Activated T-cell treated with anti-CD3 and anti-CD28 coated beads for 4 hours (primary cell): ENCODE measurements at places on chromosomes 5 and 9.

GRCh38 chr9:129459547-129460322 lies 161.2 kb downstream of the C9orf50 start:
- DNase-seq: no peak

- no peak for DNase-seq
Measured at GRCh38 chr5:112310746-112311145, 108.3 kb downstream of the EPB41L4A start.

DNA sequence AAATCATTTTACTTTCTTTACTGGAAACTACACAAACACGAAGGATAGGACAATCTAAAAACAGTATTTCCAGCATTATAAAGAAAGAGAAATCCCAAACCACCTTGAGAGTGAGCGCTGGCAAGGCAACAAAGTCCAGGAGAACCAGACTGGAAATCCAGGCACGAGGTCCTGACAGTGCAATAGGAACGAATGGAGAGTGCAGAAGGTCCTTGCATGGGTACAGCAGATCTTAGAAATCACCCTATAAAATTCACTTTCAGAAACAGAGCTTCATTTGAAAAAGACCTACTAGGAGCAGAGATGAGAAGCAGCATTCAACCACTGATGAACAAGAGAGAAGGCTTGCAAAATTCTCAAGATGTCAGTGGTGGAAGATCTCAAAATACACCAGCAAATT lies 133.7 kb upstream of the ST8SIA4 start:
- no peak for DNase-seq

DNA sequence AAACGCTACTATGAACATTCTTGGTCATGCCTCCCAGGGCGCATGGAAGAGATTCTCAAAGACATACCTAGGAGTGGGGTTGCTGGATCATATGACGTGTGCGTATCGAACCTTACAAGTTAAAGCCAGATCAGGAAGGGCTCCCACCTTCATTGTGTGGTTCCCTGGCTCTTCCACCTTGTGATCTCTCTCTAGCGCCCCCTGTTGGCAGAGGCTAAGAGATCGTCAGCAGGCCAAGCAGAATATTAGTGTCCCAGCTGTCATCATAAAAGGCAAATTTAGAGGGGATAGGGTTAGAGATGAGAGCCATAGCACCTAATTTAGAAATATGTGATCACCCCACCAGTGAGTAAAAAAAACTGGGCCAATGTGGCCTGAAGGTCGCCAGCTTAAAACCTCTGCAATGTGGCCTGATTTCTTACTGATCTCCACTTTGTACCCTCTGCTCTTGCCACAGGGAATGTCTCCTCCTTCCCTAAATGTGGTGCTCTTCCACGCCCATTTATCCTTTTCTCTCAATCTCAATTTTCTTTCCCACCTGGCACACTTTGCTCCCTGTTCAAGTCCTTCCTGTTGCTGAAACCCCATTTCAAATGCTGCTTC lies 91.7 kb upstream of the SHB start:
- DNase-seq: peak; percentile 47

- no peak for DNase-seq
Measured at GRCh38 chr5:113771483-113771882, 258.0 kb downstream of the YTHDC2 start.

DNA sequence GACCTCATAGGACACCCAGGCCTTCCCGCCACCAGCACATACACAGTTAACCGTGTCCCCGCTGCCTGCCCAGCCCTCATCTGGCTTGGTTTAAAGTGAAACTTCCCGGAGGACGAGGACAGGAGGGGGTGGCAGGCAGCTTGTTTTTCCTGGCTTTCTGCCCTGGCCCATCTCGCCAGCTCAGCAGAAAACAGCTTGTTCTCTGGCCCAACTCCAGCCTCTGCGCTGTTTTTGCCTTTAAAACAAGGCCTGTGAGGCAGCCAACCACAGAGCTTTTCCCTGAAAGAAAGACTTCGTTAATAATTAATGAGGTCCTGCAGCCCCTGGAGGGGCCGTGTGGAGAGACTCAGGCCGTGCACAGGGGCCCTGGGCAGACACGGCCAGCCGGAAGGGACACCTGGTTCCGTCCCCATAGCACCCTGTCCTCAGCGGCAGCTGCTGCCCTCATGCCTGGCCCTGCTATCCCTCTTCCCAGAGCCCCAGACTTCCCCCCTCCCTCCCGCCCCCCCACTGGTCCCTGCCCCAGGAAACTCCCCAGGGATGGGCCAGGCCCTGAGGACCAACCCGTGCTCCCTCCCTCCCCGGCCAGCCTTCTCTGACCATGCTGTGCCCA lies 108.7 kb downstream of the RXRA start:
- DNase-seq: no peak

DNA sequence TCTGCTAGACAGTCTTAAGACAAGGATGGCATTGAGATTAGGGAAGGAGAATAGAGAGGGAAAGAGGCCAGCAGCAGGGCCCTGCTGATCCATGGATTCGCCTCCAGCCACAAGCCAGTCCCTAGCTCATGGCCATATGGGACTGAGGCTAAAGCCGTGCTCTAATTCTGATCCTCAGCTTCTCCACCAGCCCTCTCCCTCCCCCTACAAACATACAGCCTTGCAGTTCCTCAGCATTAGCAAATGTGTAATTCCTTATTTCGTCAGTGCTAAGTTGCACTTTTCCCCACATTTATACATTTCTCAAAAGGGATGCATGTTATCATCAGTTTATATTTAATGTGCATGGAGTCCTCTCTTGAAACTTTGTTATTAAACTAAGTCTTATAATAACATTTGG lies 34.8 kb downstream of the ZNF462 start:
- no peak for DNase-seq

- no peak for DNase-seq
Measured at GRCh38 chr5:180424094-180424493, 70.1 kb upstream of the CNOT6 start.

DNA sequence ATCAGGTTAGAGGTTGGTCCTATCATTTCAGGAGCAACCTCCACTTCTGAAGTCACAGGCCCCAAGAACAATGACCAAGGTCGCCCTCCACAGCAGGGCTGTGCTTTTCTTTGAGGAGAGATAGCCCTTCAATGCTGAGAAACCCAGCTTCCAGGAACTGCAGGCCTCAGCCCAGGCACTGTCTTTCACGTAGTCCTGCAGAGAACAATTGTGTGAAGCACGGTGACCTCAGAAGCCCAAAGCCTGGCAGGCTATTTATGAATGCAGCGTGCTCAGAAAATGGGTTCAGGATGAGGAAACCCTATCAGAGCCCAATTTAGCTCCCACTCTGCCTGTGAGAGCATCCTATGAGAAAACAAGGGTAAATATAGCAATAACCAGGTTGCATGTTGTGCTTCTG lies 388.3 kb downstream of the PLK2 start:
- DNase-seq: no peak

DNA sequence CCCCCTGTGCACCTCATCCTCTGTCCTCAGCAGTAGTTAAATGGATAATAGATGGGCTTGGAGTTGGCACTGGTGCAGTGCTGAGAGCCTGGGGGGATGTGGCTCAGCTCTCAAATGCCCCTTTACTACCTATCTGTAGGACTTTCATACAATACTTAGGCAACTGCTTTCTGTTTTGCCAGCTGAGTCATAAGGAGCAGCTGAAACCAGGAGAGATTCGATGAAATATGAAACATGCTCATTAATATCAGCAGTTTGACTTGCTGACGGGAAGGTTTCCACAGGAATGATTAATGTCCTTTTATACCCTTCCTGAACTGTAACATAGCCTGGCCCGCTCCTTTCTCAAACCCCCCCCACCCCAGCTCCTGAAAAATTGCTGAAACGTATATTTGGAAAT lies 142.6 kb downstream of the SAXO1 start:
- no peak for DNase-seq

DNA sequence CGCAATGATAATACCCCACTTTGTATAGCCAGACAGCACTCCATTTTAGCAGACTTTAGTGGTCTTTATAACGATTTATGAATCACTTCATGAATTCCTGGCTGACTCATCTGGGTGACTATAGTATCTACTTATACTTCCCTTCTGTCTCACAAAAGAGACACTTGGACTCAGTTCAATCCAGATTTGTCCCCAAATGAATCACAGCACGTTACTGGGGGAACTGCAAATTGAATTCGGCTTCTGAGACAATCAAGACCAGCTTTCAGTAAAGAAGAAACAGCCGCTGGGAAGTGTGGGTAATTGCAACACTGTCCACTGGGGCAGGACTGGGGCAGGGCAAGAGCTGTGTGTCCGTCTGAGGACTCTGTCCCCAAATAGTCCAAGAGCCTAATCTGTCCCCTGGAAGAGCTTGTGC lies 337.3 kb upstream of the RFX3 start:
- no peak for DNase-seq

DNA sequence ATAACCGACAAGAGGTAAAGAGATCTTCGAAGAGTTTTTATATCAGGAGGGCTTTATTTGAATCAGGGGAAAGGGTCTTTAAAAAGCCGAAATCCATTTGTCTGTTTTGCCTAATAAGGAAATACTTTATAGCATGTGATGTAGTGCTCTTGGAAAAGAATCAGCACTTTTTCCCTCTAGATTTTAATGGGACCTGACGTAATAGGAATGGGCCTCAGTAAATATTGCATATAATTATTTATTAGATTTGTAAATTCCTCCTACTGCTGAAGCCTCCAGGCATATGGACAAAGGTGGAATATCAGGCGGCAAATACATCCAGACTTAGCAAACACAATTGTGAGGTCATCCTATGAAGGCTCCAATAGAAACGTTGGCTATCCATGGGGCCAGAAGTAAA lies 50.9 kb downstream of the ACTBL2 start:
- DNase-seq: no peak

DNA sequence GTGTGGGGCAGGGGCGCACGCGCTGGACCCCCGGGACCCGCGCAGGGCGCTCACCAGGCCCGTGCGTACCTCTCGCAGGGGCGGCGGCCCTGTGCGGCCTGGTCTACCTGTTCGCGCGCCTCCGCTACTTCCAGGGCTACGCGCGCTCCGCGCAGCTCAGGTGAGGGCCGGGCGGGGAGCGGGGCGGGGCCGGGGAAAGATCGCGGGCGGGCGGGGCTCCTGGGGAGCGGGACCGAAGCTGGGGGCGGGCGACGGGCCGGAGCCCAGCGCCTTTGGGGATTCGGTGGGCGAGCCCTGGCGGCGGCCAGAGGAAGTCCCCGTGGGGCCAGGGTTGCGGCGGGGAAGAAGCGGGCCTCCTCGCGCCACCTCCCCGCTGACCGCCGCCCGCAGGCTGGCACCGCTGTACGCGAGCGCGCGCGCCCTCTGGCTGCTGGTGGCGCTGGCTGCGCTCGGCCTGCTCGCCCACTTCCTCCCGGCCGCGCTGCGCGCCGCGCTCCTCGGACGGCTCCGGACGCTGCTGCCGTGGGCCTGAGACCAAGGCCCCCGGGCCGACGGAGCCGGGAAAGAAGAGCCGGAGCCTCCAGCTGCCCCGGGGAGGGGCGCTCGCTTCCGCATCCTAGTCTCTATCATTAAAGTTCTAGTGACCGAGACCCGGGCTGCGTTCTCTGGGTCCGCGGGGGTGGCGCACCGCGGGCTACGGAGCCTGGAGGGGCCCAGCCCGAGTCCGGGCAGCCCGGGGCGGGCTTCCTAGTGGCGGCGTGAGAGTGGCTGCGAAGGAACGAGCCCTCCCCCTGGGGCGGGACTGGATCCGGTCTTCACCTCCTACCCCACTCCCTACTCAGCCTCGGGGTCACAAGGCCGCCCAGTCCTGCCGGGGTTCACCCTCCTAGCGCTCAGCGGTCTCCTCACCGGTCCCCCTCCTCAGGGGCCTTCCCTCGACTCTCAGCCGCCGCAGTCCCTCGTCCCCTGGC lies 2.4 kb downstream of the LTC4S start:
- peak; percentile 58 for DNase-seq

DNA sequence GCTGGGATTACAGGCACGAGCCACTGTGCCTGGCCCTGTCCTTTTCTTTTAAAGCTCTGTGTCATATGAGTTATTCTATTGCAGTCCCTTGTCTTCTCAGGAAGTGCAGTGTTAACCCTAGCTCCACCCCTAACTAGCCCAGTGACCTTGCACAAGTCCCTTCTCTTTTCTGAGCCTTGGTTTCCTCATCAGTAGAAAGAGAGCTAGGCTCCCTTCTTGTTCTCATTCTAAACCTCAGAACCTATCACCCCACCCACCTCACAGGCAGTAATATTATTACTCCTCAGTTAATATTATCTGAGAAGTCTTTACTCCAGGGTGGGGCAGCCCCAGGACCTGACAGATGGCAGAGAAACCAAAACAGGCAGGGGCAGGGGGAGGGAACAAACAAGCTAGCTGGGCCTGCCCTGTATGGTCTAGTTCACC lies 7.2 kb downstream of the CYFIP2 start:
- DNase-seq: no peak

DNA sequence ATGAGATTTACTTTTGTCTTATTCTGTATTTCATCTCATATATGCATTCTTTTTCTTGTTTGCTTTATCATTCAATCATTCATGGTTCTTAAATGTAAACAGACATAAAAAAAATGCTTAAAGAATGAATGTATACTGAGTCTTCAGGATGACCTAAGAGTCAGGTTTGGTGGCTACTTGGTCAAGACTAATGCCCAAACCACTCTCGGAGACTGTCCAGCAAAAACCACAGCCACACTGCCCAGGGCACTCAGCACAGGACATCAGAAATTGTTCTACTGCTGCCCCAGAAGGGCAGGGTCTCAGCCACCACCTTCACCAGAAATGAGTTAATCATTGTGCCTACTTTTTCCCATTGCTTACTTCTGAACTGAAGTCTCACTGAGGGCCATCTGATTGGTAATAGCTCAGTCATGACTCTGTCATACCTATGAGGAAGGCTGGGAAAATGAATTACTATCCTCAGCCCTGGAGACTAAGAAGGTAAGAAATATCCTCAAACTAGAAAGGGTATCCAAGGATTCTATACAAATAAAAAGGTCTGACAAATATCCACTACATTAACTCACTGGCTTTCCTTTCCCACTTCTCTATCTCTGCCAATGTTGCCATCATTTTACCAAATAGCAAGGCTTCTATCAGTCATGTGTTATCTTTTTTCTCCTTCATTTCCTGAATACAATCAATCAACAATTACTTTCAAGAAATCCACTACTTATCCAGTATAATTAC lies 236.1 kb downstream of the CETN3 start:
- no peak for DNase-seq

- DNase-seq: no peak
Measured at GRCh38 chr9:12141422-12141821, 551.8 kb upstream of the TYRP1 start.
